ENCODE measurements at places on chromosomes 7 and 10.

DNA sequence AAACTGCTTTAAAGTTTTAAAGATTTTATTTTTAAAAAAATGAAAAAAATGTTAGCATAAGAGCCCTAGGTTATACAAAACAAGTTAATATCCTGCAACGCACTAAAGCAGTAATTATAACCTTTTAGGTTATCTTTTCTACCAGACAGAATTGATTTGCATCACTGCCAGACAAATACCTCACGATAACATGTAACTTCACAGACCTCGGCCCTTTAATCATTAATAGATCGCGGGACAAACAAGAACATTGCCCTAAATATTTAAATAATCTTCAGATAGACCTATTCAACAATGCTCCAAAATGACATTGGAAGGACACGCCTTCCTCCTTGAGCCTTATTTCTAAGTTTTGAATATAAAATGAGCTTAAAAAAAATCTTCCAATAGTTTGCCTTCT, 23.8 kb upstream of the C7orf33 start:
- no peak for DNase-seq

DNA sequence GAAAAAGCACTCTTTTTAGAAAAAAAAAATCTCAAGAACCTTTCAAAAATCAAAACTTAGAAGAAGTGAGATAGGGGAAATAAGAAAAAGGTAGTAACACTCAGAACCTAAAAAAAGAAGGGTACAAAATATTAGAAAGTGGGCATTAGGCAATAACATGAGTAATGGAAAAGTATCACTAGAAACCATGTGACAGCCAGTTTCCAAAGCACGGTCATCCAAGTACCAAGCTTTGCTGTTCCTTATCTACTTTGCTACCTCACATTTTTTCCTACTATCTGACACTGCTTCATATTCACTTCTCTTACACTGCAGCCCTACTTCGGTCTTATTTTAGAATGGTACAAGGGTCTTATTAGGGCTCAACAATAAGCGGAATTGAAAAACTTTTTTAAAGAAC, 30.3 kb downstream of the IMMP2L start:
- no peak for DNase-seq

DNA sequence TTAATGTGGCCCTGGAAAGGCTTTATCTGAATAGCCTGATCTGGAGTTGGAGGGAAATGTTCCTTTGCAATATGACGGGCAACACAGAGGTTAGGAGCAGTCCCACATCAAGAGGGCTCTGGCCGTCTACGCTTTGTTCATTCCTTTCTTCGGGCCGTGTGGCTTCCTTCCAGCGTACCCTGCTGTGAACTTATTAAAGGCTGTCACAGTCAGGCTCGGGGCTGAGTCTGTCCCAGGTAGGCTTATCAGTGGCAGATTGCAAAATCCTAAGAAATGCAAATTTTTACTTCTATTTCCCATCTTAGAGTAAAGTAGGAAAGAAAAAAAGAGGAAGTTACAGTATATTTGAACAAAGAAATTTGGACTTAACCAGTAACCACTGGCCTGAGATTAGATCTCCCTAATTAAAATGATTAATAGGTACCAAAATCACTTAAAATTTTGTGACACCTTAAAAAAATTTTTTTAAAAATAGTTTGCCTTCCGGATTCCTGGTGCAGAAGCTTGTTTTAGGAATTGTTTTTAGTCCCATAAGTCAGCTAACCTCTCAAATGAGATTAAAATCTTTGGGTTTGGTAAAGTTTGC, 453.1 kb upstream of the MKI67 start:
- DNase-seq, result no peak

GRCh38 chr7:8134089-8134733, 127.8 kb downstream of the ICA1 start:
- DNase-seq, result no peak

DNA sequence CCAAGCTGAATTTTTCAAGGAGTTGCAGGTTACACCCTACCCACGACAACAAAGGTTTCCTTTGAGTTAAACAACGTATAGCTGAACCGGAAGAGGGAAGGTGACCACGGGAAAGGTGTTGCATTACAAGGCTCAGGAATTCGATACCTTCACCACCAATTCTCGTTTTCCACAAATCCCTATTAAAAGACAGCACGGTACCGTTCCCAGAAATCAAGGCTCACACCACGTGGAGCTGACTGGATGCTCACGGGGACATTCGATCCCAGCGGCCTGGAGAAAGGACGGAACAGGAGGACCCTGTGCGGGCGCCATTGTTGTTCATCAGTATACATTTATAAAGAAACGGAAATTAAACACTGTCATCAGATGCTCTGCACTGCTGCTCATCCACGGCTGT, 56.4 kb downstream of the CTBP2 start:
- no peak for DNase-seq

- no peak for DNase-seq
Measured at GRCh38 chr7:27665531-27665930, 2.8 kb upstream of the HIBADH start.

GRCh38 chr10:30494558-30494957, 60.6 kb downstream of the MAP3K8 start:
- DNase-seq, result no peak

DNA sequence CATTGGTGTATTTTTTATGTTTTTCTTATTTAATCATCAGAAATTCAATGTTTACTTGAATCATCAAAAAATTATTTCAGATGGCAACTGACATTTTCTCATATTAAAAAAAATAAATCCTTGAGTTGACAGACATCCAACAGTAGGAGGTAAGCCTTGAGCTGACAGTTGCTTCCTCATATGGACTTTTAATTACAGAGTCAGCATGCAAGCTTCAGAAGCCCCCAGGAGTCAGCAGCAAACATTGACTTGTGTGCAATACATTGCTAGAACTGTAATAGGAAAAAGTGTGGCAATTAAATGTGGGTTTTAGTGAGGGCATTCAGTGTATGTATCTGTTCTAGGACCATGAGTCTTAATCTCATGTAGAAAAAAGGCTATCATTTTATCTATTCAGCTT, 62.4 kb upstream of the TAS2R16 start:
- no peak for DNase-seq

GRCh38 chr10:116654816-116655215, 34.1 kb downstream of the PNLIPRP2 start:
- no peak for DNase-seq
